HFFc6 (cell line): ENCODE measurements at places on chromosomes 13 and 19. TPM values are rescaled to one million over a fixed set of nuclear protein-coding genes. Genes with fewer than 3 reads are reported as not detected.

- no peak overlapping the region for H3K4me3 ChIP-seq
- peaks cover under 1% of the 10 kb centered on the region; the same call in 1 of the 2 replicates for H3K27me3 ChIP-seq
- no peak for DNase-seq
- peaks cover 26% of the 10 kb centered on the region for H3K36me3 ChIP-seq
- H3K27ac ChIP-seq = no peak overlapping the region
These were observed 4.9 kb downstream of the ZNF574 start for GRCh38 chr19:42080764-42081375.

GRCh38 chr13:98089246-98089645 lies 53.6 kb upstream of the FARP1 start:
- peaks cover 43% of the 10 kb centered on the region for H3K4me1 ChIP-seq
- H3K27me3 ChIP-seq = no peaks in the 10 kb centered on the region

GRCh38 chr19:34963573-34964406 lies at the start of gene ZNF792:
TSS of gene ZNF792 (minus strand) at chr19:34964229. CDS start at chr19:34963662, 567 bp downstream.
- H3K27me3 ChIP-seq = peaks cover 14% of the 10 kb centered on the region
- H3K4me3 ChIP-seq = peak within 1 kb of the TSS; percentile 85
- peaks cover 33% of the 10 kb centered on the region for H3K36me3 ChIP-seq

DNA sequence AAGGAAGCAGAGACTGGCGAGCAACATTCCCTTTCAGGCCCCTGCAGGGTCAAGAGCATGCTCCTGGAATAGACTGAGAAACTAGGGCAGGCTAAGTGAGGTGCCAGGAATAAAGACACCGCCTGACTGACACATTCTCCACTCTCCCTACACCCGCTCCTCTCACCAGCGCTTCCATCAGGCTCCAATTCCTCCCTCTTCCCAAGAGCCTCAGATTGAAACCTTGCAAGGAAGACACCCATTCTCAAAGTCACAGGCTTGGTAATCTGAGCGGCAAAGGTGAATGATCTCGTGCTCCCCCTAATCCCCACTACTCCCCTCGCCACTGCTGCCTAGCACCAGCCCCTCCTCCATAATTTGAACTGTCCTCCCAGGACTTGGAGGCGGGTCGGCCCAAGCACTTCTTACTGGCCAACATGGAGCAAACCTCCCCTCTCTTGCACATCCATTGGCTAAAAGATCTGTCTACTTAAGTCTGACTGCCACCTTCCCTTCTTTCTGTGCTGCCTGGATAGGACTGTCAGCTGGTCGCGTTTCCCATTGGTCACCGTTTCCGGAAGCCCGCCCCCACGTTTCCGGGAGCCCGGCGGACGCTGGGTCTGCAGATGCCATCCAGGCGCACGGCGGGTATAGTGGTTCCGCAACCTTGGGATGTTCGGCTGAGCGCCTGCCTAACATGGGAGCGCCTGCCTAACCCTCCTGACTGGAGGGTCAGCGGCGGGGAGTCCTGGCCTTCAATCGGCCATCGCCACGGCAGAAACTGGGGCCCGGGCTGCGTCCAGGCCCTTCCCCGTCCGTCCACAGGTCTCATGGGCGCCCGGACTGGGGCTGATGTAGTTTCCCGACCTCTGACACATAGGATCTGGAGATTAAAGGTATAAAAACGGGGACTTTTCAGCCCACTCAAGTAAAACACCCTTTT lies 33.6 kb downstream of the ZNF383 start:
- no peaks in the 10 kb centered on the region for H3K4me1 ChIP-seq
- H3K27me3 ChIP-seq = peaks cover 2% of the 10 kb centered on the region; the same call in 1 of the 2 replicates
- H3K27ac ChIP-seq = no peak overlapping the region
- H3K4me3 ChIP-seq = peak overlapping the region; percentile 83

- no peak overlapping the region for H3K27ac ChIP-seq
- no peaks in the 10 kb centered on the region for H3K36me3 ChIP-seq
- DNase-seq = no peak
- no peak overlapping the region for H3K4me3 ChIP-seq
- peaks cover 7% of the 10 kb centered on the region; the same call in 1 of the 2 replicates for H3K4me1 ChIP-seq
These were observed 44.9 kb upstream of the C13orf42 start for GRCh38 chr13:51155776-51156515.

SAMD4B gene
- 113 to 117 TPM (median 115 TPM) in 3 replicates for total RNA-seq
